ENCODE measurements at places on chromosomes 1 and 21.

DNA sequence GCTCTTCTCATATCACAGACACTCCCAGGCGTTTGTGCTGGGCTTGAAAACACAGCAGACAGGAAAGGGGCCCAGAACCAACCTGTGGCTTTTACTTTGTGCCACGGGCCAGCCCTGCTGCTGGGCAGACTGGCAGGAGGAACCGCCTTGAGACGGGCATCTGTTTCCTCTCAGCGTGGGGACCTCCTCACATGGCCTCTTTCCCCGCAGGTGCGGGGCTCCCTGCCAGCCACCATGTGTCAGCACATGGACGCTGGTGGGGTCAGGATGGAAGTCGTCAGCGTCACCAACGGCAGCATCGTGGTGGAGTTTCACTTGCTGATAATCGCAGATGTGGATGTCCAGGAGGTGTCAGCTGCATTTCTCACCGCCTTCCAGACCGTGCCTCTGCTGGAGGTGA lies 47.8 kb downstream of the UMODL1 start:
- DNase-seq: no peak

DNA sequence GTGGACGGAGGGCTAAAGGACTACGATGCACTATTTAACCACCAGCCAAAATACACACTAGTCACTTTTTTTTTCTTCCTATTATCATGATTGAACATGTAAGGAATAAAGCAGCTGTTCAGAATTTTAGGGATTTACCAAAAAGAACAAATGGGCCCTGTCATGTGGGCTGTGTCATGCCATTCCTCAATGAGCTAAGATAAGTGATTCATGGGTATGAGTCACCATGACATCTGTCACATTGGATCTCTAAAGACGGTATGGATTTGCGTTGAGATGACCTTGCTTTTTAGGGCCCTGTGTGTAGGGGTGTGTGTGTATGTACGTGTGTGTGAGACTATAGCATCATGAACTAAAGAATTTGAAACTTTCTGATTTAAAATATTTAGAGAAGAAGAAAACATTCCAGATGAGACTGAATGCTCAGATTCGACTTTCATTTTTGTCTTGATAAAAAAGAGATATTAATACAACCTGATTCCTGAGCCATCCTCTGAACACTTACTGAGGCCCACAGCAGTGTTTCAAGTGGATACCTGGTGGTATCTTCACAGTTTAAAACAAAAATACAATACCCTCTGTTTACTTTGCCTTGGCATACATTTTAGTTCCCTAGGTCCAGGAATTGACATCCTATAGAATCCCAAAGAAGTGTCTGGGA lies 246.1 kb upstream of the DUSP10 start:
- no peak for DNase-seq

- DNase-seq: no peak
Observed at GRCh38 chr1:4510276-4510691, 144.1 kb upstream of the AJAP1 start.

DNA sequence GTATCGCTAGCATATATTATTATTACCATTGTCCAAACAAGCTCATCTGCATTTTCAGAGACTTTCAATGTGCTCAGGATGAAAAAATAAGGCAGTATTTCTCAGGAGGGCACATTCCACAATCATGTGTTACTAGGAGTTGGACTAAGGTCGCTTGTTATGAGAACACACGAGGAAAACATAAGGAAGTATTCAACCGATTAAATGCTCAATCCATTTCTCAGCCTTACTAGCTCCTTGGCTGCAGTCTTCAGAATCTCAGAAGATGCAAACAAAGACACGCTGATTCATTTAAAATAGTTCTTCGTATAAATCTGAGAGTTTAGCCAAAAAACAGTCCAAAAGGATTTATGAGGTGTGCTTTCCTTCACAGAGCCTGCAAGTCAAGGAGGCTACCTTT lies 82.0 kb upstream of the JAK1 start:
- DNase-seq: no peak

DNA sequence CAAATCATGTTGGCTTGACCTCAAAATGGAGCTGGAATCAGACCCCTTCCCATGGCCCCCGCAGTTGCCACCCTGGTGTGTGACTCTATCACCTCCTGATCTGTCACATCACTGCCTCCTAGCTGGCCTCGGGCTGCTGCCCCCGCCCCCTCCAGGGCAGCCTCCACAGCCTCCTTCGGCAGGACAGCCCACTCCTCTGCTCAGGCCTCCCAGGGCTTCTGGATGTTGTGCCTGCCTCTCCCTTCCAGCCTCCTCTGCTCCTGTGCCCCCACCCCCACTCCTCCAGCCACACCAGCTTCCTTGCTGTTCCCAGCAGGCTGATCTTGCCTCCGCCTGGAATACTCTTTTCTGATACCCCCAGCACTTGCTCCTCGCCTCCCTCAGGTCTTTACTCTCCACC lies 134.4 kb upstream of the EDN2 start:
- DNase-seq: no peak

DNA sequence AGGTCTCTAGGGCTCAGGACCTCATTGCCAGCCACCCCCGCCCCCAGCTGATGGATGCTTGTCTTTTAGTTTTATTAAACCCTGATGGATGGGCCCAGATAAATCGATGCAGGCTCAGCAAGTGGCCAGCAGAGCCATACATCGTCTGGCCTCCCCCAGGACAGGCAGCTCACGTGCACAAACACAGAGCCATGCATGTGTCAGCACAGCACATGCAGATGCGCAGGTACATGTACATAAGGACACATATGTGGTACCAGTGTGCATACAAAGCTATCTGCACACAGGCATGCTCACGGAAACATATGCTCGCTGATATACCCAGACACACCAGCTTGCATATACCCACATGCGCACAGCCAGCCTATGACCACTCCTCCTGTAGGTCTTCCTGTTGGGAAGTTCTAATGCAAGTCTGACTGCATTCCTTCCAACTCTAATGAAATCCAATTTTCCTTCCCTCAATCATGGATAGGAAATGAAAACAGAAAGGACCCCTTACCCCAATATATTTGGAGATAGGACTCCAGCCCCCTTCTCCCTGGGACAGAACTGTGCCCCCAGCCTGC lies 897 bp downstream of the COL16A1 start:
- DNase-seq: no peak

DNA sequence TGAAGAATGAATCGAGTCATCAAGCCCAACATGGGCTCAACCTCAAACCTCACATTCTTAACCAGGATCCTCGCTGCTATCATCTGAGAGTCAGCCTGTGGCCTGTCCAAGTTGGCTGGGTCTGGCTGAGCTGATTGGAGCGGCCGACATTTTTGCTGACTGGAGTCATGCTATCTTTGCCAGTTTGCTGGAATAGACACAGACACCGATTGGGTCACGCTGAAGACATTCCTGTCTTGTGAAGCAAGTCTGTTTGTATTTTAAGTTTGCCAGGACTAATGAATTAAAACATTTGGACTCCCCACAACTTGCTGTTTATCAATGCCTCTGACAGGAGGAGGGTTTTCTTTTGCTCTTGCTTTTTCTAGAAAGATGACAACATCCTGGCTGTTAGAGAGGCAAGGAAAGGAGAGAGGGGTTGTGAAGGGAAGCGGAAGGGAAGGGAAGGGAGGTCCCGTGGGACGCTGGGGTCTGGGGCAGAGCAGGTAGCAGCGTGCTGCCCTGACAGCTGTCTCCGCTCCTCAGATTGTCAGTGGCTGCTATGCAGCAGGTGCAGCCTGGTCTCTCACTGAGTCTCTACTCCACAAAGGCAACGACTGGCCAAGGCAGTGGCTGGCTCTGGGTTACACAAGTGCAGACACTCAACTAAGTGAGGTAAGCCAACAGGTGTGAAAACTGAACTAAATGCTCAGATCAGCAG lies at the start of gene MAP3K7CL:
Gene MAP3K7CL, plus strand, starts transcription at position 375 of the 700 bp plus-strand sequence. CDS start 2,701 bp downstream, outside the sequence.
- DNase-seq: no peak

GRCh38 chr1:84168783-84169182 lies 24.7 kb downstream of the PRKACB start:
- DNase-seq: no peak

GRCh38 chr21:34900376-34900775 lies 148.7 kb downstream of the RUNX1 start:
- no peak for DNase-seq

- no peak for DNase-seq
Observed at GRCh38 chr1:219871427-219872057, 56.8 kb downstream of the SLC30A10 start.

GRCh38 chr1:39082010-39082799 lies 56.1 kb downstream of the NDUFS5 start:
- DNase-seq: no peak

DNA sequence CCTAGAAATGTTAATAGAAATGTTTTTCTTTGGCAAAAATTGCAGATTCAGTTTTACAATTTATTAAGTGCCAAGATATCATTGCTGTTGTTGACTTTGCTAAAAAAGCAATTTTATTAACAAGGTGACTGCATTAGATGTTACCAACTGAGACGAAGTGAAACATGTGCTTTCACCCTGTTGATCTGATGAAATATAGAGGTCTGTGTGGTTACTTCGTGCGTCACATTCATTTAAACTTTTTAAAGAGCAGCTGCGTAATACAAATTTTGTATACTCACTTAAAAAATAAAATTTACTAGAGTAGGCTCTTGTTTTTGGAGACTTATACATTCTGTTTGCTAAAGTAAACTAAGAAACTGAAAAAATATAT lies 465.7 kb downstream of the USP25 start:
- no peak for DNase-seq

DNA sequence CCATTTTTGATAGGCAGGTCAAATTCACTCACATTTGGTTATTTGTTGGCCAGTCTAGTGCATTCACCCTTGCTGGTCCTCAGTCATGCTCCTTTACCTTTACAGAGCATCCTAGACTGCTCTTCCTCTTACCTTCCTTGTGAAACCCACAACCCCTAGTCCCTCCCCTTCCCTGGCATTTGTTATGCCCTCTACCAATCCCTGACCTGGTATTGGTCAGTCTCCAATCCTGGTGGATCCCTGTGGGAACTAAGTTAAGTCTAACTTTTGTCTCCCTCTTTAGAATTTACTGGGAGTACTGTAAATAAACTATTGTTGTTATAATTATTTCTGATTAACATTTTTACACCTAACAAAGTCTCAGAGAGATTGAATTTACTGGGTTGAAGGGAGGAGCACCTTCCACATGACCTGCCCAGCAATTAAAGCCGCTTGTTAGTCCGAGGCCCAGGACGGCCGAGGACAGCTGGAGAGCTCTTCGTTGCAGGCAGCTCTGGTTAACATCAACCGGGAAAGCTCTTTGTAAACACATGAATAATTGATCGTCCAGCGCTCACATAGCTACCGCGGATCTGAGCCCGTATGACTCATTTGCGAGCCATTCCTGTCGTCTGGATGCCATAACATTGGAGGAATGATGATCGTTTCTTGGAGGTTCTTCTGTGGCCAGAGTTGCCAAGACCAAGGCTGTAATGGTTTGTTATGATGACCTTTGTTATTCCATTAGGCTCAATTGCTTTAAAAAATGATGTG lies 31.9 kb downstream of the MTARC1 start:
- DNase-seq: no peak

DNA sequence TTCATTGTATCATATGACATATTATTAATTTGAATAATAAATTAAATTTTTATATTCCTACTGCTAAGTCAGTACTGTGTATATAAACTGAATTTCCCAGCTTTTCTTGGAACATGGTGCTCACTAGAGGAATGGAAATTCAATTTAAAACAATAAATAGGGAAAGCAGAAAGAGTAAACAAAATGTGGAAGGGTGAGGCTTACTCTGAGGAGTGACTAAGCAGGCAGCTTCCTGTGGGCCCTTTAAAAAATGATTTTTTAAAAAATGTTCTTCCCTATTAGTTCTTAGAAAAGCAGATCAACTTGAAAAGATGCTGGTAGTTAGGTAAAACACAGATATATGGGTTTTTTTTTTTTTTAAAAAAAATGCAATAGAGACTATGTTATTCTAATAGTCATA lies 49.5 kb upstream of the S1PR1 start:
- DNase-seq: no peak

- DNase-seq: no peak
Observed at GRCh38 chr21:15001857-15002606, 62.8 kb downstream of the NRIP1 start.

GRCh38 chr1:165235777-165236291 lies 120.7 kb downstream of the LMX1A start:
- no peak for DNase-seq

DNA sequence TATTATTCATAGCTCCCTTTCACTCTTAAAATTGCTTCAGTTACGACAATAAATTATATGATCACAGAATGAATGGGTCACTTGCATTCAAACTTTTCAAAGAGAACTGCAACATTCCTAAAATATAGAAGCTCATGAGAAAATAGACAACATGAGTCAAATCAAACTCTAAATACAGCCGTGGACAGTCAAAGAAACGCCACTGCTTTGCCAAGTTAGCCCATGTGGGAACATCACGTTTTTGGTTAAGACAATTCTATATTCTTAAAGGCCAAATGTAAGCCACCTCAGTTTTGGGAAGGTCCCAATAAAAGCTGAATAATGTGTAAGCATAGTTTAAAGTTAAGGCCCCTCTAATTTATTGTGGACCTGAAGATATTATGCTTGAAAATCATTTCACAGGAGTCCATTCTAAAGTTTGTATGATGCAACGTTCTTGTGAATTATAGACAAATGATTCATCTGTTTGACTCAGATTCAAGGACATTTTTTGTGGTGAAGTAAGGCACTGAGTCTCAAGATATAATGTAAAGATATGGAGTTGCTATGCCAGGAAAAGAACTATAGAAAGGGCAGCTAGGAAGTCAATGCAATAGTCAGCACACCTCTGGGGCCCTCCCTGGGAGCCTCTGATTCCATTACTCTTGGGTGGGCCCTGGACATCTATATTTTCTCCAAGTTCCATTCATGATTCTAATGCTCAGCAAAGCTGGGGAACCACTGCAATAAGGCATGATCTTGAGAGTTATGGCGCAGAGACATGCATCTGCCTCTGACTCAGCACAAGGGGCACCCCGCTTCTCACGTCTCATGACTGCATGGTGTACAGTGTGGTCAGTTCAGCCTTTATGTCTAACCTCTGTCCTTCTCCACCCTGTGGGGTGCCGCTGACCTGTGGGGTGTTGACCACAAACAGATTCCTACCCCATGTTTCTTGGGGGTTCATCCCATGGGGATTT lies 33.9 kb downstream of the ETS2 start:
- no peak for DNase-seq

- no peak for DNase-seq
Observed at GRCh38 chr1:164699815-164700491, 141.0 kb downstream of the PBX1 start.

Data from stimulated activated CD8-positive, alpha-beta memory T cell treated with anti-CD3 and anti-CD28 coated beads, Interleukin-4, amount 100 ng/mL, for 4 hours (primary cell).